Naive thymus-derived CD8-positive, alpha-beta T cell (primary cell): ENCODE measurements at places on chromosomes 2 and 18.

DNA sequence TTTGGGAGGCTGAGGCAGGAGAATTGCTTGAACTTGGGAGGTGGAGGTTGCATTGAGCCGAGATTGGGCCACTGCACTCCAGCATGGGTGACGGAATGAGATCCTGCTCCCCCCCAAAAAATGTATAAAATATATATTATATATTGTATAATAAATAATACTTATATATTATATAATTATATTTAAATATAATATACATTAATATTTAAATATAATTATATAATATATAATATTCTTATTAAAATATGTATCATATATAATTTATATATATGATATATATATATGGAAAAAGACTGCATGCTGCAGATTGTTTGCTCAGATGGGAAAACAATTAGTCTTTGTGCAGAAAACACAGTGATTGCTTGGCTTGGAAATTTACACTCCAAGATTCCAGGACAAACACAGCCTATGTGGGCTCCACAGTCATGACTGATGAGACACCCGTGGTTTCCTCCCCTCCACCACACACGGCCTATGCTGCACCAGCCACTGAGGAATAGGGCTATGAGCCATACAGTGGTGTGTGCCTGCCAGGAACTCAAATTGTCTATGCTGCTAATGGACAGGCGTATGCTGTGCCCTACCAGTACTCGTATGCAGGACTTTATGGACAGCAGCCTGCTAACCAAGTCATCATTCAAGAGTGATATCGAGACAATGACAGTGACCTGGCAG is 30.0 kb downstream of the PMAIP1 start:
- no peak for DNase-seq
- no peaks in the 10 kb centered on the region for H3K36me3 ChIP-seq
- no peak overlapping the region for H3K4me3 ChIP-seq
- H3K27ac ChIP-seq, result no peak overlapping the region

DNA sequence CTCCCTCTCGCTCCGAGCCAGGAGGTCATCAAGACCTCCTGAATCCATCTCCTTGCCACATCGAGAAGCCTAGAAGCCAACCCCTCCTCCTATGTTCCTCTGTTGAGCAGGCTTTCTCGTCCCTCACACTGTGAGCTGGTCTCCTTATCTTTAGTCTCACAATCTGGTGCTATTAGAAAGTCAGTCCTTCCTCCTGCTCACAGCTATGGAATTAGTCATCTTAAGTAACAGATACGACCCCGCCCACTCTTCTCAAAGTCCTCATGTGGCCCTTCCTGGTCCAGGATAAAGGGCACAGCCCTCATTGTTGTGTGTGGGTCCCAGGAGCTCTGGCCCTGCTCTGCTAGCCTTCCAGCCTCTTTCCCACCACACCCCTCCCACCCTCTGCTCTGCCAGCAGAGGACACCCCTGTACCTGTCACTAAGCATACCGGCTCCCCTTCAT is 41.4 kb upstream of the TRIB2 start:
- H3K4me1 ChIP-seq, result no peaks in the 10 kb centered on the region
- H3K4me3 ChIP-seq, result no peak overlapping the region
- H3K27me3 ChIP-seq, result no peaks in the 10 kb centered on the region
- no peak for DNase-seq
- no peak overlapping the region for H3K27ac ChIP-seq

DNA sequence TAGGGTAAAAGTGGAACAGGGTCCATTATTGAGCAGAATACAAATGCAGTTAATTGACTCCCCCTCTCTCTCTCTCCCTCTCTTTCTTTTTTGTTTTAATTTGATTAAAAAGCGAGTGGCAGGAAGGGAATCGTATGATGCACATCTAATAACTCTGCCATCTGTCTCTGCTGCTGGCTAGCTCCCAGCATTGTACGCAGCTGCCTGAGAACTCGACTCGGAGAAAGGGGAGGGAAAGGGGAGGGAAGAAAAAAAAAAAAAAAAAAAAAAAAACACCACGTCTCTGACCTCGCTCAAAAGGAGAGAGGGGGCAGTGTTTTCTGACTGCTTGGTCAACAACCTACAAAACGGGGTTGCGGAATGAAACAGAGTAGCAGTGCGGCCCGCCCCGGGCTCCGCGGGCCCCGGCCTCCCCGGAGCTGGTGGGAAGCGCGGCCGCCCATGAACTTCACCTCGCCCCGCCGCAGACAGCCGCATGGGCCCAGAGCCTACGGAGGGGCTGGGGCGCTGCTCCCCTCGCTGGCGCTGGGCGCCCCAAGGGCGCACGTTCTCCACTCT is 265.7 kb downstream of the TCF4 start:
- peaks cover 11% of the 10 kb centered on the region for H3K4me1 ChIP-seq
- no peak for DNase-seq

DNA sequence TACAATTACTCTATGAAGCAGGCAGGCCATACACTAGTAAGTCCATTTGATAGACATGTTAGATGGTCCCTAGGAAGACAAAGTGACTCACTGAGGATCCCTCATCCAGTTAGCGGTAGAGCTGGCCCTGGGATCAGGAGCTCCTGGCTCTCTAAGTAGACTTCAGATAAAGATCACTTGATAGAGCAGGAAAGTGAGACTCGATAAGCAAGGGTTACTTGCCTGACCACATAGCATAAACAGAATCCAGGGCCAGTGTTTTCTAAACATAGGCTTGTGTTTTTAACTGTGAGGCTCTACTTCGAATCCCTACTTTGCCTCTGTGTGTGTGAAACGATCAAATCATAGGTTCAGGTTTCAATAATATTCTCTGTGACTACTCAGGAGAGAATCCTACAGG is 355.2 kb upstream of the TRIB2 start:
- DNase-seq, result no peak
- H3K4me1 ChIP-seq, result peaks cover 9% of the 10 kb centered on the region
- H3K27ac ChIP-seq, result no peak overlapping the region
- peaks cover 13% of the 10 kb centered on the region for H3K36me3 ChIP-seq

- no peak overlapping the region for H3K4me3 ChIP-seq
- peaks cover 24% of the 10 kb centered on the region for H3K36me3 ChIP-seq
- peaks cover 57% of the 10 kb centered on the region for H3K4me1 ChIP-seq
- no peak for DNase-seq
Measured at GRCh38 chr2:26352892-26353291, 6.3 kb upstream of the ADGRF3 start.

- no peaks in the 10 kb centered on the region for H3K27me3 ChIP-seq
- no peak overlapping the region for H3K4me3 ChIP-seq
- H3K36me3 ChIP-seq, result peaks cover 9% of the 10 kb centered on the region
- no peak overlapping the region for H3K27ac ChIP-seq
- peaks cover 1% of the 10 kb centered on the region for H3K4me1 ChIP-seq
Measured at GRCh38 chr2:86023366-86023712, 82.3 kb downstream of the POLR1A start.

DNA sequence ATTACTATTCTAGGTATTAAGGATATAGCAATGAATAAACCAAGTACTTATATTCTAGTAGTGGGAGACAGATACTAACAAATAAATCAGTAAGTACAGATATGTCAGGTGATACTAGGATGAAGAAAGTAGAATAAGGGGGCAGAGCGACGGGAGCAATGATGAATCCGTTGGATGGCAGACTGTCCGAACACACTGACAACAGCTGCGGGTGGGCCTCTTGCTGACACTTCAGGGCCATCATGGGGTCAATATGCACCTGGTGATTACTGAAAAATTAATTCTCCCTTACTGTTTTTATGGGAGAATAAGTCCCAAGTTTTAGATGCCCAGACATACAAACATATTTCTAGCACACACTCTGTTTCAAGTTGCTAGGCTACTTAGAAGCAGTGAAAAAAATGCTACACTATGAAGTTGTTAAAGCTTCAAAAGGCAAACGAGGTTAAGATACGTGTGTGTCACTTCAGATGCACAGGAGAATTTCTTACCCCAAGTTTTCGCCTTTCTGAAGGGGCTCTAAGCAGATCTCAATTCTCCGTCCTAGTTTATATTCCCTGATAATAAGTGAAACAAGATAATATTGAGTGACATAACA is 78.7 kb downstream of the USP40 start:
- peaks cover 3% of the 10 kb centered on the region for H3K4me1 ChIP-seq
- no peak overlapping the region for H3K4me3 ChIP-seq
- H3K36me3 ChIP-seq, result peaks cover 74% of the 10 kb centered on the region
- H3K27me3 ChIP-seq, result no peaks in the 10 kb centered on the region
- no peak overlapping the region for H3K27ac ChIP-seq
- no peak for DNase-seq

DNA sequence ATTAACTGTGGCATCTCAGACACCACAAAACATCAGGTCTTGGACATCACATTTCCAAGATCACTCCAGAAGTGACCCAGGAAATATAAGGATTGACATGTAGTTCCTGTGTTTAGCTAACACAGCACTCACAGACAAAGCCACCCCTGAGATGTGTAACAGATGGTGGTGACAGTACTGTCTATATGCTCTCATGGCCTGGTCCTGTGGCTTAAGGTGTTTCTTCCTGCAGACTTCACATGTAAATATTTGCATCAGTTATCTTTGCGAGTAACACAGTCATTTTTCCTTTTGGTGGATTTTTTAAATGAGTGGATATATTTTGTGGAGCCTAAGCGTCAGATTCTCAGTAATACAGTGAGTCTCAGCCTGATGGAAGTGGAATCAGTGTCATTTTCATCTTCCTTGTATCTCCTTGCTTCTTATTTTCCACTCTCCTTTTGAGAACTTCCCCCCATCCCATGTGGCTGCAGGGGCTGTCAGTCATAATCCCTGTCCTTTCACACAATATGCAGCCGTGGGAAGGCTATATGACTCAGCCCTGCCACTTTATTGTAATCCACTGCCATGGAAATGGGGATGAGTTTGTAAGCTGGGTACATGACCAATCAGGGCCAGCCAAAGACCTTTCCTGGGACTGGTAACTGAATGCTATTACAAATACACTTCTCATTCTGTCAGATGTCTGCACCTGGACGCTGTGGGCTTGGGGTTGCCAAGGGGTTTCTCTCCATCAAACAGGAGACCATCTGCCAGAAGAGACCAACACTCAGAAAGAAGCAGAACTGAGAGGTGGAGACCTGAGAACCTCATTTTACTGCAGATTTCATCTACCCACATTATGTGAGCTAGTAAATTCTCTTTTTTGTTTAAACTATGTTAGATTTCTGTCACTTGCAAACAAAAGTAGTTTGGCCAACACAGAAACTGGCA is 74.3 kb downstream of the ICOS start:
- H3K4me3 ChIP-seq, result no peak overlapping the region
- H3K27ac ChIP-seq, result no peak overlapping the region
- peaks cover 16% of the 10 kb centered on the region for H3K4me1 ChIP-seq
- no peak for DNase-seq
- no peaks in the 10 kb centered on the region for H3K27me3 ChIP-seq
- H3K36me3 ChIP-seq, result peaks cover 7% of the 10 kb centered on the region

- H3K27me3 ChIP-seq, result no peaks in the 10 kb centered on the region
- H3K36me3 ChIP-seq, result no peaks in the 10 kb centered on the region
- H3K4me3 ChIP-seq, result no peak overlapping the region
- no peaks in the 10 kb centered on the region for H3K4me1 ChIP-seq
Measured at GRCh38 chr2:173239644-173240043, 115.0 kb upstream of the CDCA7 start.

DNA sequence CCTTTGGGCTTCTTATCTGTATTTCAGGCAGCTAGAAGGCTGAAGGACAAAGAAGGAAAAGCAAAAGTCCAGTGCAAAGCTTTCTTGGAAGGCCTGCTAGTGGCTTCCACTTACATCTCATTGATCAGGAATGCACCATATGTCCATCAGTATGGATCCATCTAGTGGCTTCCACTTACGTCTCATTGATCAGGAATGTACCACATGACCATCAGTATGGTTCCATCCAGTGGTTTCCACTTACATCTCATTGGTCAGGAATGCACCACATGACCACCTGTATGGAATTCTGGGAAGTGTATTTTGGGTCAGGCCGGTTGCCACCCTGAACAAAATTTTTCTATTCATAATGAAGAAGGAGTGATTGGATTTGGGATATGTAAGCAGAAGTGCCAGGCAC is 70.6 kb downstream of the LYPD6 start:
- no peaks in the 10 kb centered on the region for H3K36me3 ChIP-seq
- no peaks in the 10 kb centered on the region for H3K4me1 ChIP-seq
- no peak overlapping the region for H3K4me3 ChIP-seq
- no peak for DNase-seq
- peaks cover 4% of the 10 kb centered on the region for H3K27me3 ChIP-seq

DNA sequence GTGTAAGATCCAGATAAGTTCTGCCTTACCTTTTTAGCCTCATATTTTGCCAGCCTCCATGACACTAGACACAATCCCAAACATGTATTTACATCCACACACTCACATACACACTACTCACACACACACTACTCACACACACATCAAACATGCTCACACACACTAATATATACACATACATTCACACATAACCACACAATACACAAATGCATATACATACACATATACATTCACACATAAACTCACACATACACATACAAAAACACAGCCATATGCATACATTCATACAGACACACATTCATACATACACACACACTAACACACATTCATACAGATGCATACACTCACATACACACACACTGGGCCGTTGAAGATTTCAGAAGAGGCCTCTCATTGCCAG is 109.5 kb downstream of the MAIP1 start:
- no peaks in the 10 kb centered on the region for H3K4me1 ChIP-seq
- no peak overlapping the region for H3K27ac ChIP-seq
- H3K36me3 ChIP-seq, result no peaks in the 10 kb centered on the region
- no peak overlapping the region for H3K4me3 ChIP-seq
- no peak for DNase-seq

- no peaks in the 10 kb centered on the region for H3K4me1 ChIP-seq
- no peaks in the 10 kb centered on the region for H3K27me3 ChIP-seq
- no peak overlapping the region for H3K27ac ChIP-seq
- no peaks in the 10 kb centered on the region for H3K36me3 ChIP-seq
- H3K4me3 ChIP-seq, result no peak overlapping the region
Measured at GRCh38 chr18:33901894-33902512, 322.7 kb downstream of the NOL4 start.

- H3K4me3 ChIP-seq, result no peak overlapping the region
- H3K4me1 ChIP-seq, result no peaks in the 10 kb centered on the region
- H3K36me3 ChIP-seq, result no peaks in the 10 kb centered on the region
- no peak for DNase-seq
- no peak overlapping the region for H3K27ac ChIP-seq
Measured at GRCh38 chr2:137929519-137929916, 34.8 kb upstream of the HNMT start.
